ENCODE measurements at places on chromosomes 12 and 14.

DNA sequence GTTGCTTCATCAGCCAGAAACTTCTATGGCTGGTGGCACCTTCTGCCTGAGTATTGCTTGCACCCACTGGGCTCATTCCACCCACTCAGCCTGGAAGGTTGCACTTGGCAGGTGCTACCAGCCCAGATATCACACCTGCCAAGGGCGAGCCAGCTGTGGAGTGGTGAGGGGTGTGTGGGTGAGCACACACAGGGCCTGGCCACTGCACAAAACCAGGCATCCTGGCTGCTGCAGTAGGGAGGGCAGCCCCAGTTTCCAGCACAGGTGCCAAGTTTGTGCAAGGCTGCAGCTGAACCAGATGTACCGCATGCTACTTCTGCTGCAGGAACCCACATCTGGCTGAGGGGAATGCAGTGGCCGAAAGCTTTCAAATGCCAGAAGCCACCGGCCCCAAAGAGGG lies 1147.8 kb downstream of the FSCB start:
- DNase-seq: no peak

DNA sequence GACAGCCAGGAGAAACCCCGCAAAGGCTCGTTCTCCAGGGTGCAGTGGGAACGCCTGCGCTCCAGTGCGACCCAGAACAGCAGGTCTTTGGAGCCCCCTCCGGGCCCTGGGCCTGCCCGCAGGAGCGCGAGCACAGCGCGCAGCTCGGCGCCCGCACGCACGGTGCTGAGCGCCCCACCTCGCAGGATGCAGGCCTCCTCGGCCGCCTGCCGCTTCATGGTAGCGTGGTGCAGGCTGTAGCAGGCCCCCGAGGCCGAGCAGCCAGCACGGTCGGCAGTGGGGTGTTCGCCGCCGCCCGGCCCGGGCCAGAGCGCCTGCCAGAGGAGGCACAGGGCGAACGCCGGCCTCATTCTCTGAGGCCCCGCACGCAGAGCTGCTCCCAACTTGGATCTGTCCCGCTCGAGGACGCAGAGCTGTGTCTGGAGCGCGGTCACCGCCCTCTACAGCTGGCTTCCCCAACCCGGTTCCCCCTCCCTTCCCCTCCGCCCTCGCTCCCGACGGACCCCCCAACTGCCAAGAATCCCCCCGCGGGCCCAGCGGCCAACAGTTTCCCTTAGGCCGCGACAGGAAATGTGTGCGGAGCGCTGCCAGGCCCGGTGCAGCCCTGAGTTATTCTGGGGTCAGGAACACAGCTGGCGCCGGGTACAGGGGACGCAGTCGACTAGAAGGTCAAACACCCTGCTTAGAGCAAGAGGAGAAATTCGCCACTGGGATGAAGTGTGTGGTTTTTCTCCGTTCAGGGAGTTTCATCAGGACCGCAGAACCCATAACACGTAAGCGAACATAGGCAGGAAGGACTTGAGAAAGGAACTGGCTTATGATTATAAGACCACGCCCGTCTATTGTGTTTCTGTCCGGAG lies at the start of gene CLEC14A:
TSS of gene CLEC14A (minus strand) at position 421 of the 860 bp plus-strand sequence. CDS start at position 350, 71 bp downstream.
- DNase-seq: no peak

DNA sequence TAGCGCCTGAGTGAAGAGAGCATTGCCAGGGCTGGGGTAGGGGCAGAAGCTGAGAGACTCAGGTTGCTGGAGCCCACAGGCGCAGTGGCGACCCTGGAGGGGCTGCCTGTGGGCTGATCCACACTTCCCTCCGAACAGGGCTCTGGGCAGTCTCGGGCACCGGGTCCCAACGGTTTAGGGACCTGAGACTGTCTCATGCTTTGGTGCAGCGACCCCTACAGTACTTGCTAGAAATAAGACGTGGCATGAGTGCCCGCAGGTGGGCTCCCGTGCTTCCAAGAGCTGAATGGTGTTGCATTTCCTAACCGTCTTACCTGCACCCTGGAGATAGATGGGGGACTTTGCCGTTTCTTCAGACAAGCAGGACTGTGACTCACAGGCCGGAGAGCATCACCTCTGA lies 57.4 kb downstream of the AACS start:
- DNase-seq: no peak

GRCh38 chr14:95184413-95184790 lies 27.1 kb upstream of the DICER1 start:
- DNase-seq: no peak

DNA sequence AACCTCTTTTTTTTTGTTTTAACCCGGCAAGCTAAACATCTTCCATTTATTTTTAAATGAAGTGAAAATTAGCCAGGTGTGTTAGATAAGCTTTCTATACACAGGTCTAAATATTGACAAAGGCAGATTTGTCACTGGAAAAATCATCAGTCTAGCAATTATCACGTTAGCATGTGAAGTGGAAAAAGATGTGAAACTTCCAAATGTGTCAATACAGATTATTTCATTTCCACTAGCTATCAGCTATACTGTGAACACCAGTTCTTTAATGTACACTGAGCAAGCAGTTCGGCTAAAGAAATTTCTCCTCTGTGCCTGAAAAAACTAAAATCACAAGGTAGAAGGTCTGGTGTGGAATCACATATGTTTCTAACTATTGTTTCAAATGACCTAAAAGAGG lies 96.6 kb upstream of the G2E3 start:
- DNase-seq: no peak

- no peak for DNase-seq
Observed at GRCh38 chr14:23321572-23322547, 603 bp downstream of the PABPN1 start.

DNA sequence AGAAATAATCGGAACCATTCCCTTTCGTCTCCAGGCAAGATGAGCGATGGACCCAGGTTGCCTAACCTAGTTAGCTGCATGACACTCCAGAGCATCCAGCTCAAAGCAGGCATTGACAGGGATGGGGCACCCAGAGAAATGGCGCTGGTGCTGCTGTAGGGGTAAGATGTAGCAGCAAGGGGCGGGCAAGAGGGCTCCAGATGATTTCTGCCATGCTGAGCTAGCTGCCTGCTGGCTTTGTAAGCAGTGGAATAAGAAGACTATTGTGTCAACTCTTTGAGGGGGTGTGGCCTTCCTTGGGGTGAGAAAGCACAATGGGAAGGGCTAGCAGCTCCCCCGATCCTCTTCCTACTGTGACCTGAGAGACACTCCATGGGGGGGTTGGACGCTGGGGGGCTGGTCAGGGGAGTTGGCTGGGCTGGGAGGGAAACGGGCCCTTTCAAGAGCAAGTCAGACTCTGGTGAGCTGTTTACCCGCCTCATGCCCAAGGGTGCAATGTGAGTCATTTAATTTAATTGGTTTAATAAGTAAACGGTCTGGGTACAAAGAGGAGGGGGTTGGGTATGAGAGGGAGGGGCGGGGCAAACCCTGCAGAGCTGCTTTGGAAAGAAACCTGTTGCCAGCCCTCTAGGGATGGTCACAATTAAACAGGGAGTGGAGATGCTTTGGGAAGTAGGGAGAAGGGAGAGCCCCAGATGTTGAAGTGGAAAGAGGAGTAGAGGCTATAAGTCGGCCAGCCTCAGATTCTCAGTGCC lies 50.5 kb downstream of the B4GALNT3 start:
- no peak for DNase-seq

DNA sequence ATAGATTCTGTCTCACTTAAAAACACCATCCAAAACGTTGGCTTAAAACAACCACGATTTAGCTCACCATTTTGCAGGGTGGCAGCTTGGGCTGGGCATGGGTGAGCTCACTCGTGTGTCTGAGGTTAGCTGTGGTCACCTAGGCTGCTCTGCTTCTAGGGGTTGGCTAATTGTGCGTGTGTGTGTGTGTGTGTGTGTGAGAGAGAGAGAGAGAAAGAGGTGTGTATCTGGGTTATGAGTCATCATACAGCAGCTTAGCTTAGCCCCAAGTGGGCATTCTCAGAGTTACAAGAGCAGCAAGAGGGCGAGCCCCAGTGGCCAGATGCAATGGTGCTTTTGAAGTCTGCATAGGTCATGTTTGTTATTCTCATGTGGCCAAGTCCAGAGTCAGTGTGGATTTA lies 6.0 kb downstream of the FBXW8 start:
- peak; percentile 4 for DNase-seq

DNA sequence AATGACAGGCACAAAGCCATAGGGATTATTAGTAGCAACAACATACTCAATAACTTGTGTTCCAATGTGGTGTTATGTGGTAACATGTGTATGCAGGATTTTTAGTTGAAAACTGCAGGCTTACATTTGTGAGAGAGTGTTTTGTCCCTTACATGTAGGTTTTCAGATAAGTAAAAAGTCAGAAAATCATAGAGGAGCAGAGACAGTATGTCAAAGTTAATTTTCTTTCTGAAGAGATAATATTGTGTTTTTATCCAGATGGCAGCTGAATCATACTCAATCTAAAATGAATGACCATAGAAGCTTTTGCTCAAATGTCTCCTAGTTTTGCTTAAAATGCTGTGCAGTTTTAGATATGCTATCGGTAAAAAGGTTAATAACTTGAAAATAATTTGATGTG lies 277.0 kb downstream of the TRHDE start:
- no peak for DNase-seq

GRCh38 chr14:36134038-36134437 lies 42.5 kb downstream of the PTCSC3 start:
- DNase-seq: no peak

All from stimulated activated CD8-positive, alpha-beta memory T cell treated with anti-CD3 and anti-CD28 coated beads, Interleukin-2, amount 100 ng/mL, for 1 hour (primary cell).